Stimulated activated CD8-positive, alpha-beta memory T cell treated with anti-CD3 and anti-CD28 coated beads, Interleukin-2, amount 100 ng/mL, for 48 hours (primary cell): ENCODE measurements at places on chromosomes 4 and X.

- no peak for DNase-seq
Measured at GRCh38 chr4:2247128-2248043, 5.5 kb upstream of the HAUS3 start.

DNA sequence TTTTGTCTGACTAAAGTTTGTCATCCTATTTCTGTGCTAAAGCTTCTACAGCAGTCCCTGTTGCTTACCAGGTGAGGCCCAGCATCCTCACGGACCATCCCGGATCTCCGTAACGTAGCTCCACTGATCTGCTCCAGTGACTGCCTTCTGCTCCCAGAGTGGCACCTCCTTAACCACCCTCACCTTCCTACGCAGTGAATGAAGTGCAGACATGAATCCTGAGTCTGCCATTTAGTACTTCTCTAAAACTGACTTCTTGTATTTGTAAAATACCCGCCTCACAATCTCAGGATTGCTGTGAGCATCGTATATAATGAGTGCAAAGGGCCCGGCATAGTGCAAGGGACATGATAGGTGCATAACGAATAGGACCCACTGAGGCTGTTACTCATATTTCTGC lies 27.7 kb upstream of the ACSL1 start:
- DNase-seq = no peak

GRCh38 chr4:165151734-165152133 lies 39.1 kb upstream of the TMEM192 start:
- DNase-seq = no peak

GRCh38 chr4:95204873-95205272 lies 343.9 kb downstream of the UNC5C start:
- no peak for DNase-seq

DNA sequence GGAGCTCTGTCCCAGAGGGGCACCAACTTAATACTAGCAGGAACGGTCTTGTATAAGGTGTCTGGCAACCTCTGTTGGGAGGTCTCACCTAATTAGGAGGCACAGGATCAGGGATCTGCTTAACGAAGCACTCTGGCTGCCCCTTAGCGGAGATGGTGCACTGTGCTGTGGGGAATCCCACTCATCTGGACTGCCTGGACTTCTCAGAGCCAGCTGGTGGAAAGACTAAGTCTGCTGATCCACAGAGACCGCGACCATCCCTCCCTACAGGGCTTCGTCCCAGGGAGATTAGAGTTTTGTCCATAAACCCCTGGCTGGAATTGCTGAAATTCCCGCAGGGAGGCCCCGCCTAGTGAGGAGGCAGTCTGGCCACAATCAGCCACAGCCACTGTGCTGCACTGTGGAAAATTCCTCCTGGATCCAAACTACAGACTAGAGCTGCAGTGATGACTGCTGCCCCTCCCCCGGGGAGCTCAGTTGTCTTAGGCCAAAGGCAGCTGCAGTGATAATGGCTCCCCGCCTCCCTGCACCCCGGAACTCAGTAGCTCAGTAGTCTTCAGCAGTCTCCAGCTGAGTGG lies 22.0 kb upstream of the ZCCHC4 start:
- DNase-seq = no peak

DNA sequence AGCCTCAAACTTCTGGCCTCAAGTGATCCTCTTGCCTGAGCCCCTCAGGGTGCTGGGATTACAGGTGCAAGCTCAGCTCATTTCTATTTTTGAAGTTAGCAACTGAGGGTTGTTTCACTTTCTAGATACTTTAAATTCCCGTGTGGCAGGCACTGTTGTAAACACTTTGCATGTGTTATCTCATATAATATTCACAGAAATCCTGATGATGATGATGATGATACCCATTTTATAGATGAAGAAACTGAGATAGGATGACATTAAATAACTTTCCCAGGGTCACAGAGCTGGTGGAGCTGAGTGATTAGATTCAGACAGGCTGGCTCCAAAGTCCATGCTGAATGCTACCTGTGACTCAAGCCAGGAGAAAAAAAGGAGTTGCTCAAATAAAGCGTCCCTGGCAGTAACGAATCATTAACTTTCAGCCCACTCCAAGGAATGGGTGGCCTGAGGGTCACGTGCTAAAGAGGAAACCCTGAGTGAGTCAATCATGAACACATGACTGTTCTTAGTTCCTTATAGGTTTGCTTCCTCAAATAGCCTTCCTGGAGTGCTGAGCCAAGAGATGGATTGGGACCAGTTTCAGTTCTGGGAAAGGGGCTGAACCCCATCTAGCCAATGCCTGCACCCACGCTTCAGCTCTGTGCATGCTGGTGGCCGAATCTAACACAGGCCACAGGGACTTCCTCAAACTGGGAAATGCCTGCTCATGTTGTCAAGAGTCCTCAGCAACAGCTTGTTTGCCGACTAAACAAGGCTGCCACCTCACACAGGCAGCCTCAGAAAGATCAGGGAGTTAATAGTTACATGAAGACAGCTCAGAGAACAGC lies 52.8 kb downstream of the RBM47 start:
- no peak for DNase-seq

DNA sequence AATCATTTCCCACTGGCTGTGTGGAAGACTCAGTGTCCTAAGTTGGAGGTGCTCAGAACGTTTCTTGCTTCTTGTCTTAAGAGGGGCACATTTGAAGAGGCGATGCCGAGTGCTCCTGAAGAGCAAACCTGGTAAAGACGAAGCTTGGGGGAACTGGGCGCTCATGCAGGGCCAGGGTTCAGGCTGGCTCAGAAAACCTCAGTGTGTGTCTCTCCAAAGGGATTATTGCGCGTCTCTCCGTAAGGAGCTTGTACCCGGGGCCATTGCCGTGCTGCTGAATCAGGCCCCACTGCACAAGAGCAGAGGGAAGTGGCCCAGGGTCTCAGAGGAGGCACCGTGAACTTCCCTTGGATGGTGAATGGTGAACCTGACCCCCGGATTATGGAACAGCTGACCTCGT lies 44.4 kb downstream of the PSAPL1 start:
- no peak for DNase-seq

GRCh38 chr4:2832981-2833670 lies 10.5 kb upstream of the ADD1 start:
- no peak for DNase-seq

- no peak for DNase-seq
Measured at GRCh38 chrX:3717742-3718420, 4.4 kb upstream of the PRKX start.
